ENCODE measurements at places on chromosomes 7 and 10.

GRCh38 chr7:131045526-131045925 is 282.1 kb upstream of the MKLN1 start:
- no peak for DNase-seq

DNA sequence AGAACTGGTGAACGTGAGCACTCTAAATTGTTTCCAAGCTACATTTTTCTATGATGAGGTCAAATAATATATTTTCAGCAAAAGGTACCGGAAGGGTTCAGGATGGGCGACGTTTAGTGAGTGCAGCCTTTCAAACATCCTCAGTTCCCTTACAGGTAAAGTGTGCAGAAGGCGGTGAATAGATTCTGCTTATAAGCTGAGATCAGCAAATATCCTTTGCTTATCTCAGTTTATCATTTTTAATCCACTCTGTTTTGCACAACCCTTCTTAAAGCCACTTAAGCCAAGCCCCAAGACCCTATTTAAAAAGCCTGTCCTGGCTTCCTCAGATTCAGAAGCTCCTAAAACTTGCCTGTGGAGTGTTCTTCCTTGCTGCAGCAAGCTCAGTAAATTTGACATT is 103.1 kb upstream of the DGKB start:
- no peak for DNase-seq

GRCh38 chr7:82567356-82567755 is 123.8 kb upstream of the CACNA2D1 start:
- DNase-seq = no peak

GRCh38 chr7:690478-691360 is 35.8 kb upstream of the DNAAF5 start:
- DNase-seq = no peak

- no peak for DNase-seq
These were observed 125.7 kb downstream of the ABCA13 start for GRCh38 chr7:48296966-48297365.

GRCh38 chr7:136303162-136303561 is 326.0 kb upstream of the MTPN start:
- no peak for DNase-seq

GRCh38 chr7:75639071-75639885 is 99.5 kb downstream of the HIP1 start:
- DNase-seq = no peak

- no peak for DNase-seq
These were observed 225.1 kb downstream of the TCF7L2 start for GRCh38 chr10:113175176-113175575.

DNA sequence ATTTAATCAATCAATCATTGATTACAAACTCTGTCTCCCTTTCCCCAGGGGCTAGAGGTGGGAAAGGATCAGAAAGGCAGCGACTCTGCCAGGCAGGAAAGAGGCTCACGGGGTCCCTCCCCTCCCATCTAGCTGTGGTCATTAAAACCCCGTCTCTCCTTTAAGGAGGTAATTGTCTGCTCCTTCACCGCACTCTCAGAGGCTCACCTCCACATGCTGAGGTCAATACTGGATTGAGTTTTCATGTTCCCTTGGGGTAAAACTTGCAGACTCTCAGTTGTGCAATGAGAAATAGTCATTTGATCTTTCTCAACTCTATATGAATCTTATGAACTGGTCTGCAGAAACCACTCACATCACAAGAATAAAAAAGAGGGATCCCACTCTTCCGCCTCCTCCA is 368.8 kb downstream of the ADRA2A start:
- no peak for DNase-seq

DNA sequence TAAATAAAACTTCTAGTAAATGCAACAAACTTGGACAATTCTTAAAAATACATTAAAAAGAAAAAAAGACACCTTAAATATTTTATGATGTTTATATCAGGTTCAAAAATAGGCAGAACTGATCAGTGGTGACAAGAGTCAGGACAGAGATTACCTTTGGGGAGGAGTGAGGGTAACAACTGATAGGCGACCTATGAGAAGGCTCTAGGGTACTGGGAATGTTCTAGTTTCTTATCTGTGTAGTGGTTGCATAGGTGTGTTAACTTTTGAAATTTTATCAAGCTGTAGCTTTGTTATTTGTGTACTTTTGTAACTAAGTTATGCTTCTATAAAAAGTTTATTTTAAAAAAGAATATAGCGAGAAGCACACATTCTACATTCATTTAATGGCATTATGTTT is 75.1 kb upstream of the STRIP2 start:
- no peak for DNase-seq

Data from cerebellar nuclear complex (tissue), 1 donor.